Immature natural killer cell (primary cell): ENCODE measurements at places on chromosomes 5 and 9. TPM values are rescaled to one million over a fixed set of nuclear protein-coding genes. Genes with fewer than 3 reads are reported as not detected.

RALGDS gene
- polyA plus RNA-seq: 68.8 TPM

RNF224 gene
- polyA plus RNA-seq: not detected

PRELID1 gene
- polyA plus RNA-seq: 345 TPM

TLE1 gene
- polyA plus RNA-seq: 63.9 TPM

SNCAIP gene
- not detected for polyA plus RNA-seq

CCDC171 gene
- polyA plus RNA-seq: 0.62 TPM

MLLT3 gene
- polyA plus RNA-seq: 13.7 TPM

ESM1 gene
- polyA plus RNA-seq: not detected

IL13 gene
- not detected for polyA plus RNA-seq

C9 gene
- polyA plus RNA-seq: not detected

SLC23A1 gene
- polyA plus RNA-seq: 0.19 TPM

PCDHGB2 gene
- not detected for polyA plus RNA-seq

ARHGEF37 gene
- polyA plus RNA-seq: not detected

TAF11L5 gene
- not detected for polyA plus RNA-seq

SLC45A2 gene
- not detected for polyA plus RNA-seq

PKD2L2 gene
- polyA plus RNA-seq: 0.30 TPM

HAVCR1 gene
- polyA plus RNA-seq: 0.59 TPM

WNK2 gene
- polyA plus RNA-seq: not detected

GSN gene
- polyA plus RNA-seq: 226 TPM

FST gene
- polyA plus RNA-seq: not detected

GZMA gene
- 3,629 TPM for polyA plus RNA-seq

IFNA21 gene
- not detected for polyA plus RNA-seq

LURAP1L gene
- not detected for polyA plus RNA-seq

CRHBP gene
- not detected for polyA plus RNA-seq

ATP10B gene
- polyA plus RNA-seq: not detected

IFNK gene
- polyA plus RNA-seq: not detected

PTPN3 gene
- not detected for polyA plus RNA-seq

CCL28 gene
- polyA plus RNA-seq: 8.6 TPM

CAMLG gene
- polyA plus RNA-seq: 33.3 TPM

CSNK1G3 gene
- 36.2 TPM for polyA plus RNA-seq

RAB3C gene
- not detected for polyA plus RNA-seq

CCDC183 gene
- 0.40 TPM for polyA plus RNA-seq

CCDC152 gene
- 2.5 TPM for polyA plus RNA-seq

CCNO gene
- polyA plus RNA-seq: not detected

OR1J2 gene
- not detected for polyA plus RNA-seq

GPR150 gene
- polyA plus RNA-seq: 1.9 TPM

SLC27A6 gene
- not detected for polyA plus RNA-seq
